ENCODE measurements at places on chromosomes 12 and 14. TPM values are rescaled to one million over a fixed set of nuclear protein-coding genes. Genes with fewer than 3 reads are reported as not detected.
A peak's percentile ranks its signal among the peaks of the same experiment; 100 is the strongest.

DNA sequence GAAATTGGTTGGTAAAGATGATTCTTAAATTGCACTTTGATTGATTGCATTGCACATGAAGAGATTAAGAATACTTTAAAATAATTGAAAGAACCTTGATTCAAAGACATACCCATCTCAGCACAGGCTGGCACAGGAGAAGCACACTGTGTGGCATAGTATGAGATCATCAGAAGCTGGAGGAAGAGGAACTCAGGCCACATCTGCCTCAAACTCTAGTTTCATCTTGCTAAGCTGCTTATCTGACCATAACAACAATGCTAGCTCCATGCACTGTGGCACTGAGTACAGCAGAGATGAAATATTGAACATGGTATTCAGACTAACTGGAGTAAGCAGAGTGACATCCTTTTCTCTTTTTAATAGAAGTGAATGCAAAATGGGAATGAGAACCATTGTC, 99.1 kb downstream of the TBC1D30 start:
- no peak for DNase-seq

GRCh38 chr14:80493620-80494019, 282.3 kb upstream of the DIO2 start:
- no peak for DNase-seq

GRCh38 chr12:31524791-31525495, 66.0 kb downstream of the DENND5B start:
- DNase-seq, result peak; percentile 26

- no peak for DNase-seq
Measured at GRCh38 chr14:71985538-71986189, 53.4 kb downstream of the RGS6 start.

DNA sequence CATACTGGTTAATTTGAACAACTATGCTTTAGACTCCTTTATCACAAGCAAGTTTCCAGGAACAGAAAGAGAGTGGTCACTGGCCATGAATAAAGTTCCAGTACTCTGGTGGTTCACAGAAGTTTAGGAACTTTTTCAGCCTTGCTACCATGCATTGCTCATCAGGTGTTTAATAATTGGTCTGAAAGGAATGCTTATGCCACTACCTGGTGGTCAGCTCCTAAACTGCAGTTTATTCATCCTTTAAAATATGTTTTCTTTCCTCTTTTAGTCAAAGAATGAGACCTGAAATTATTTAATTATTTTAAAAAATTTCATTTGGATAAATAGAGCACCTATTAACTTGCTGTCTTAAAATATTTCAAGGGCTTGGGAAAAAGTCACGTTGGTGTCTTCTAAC, 260.1 kb upstream of the OR4E1 start:
- no peak for DNase-seq

GRCh38 chr12:127025545-127025944, 1241.4 kb upstream of the TMEM132C start:
- peak; percentile 7 for DNase-seq

Gene A2ML1
- not detected for total RNA-seq

Data from HFFc6 (cell line).